Activated CD4-positive, alpha-beta T cell treated with anti-CD3 and anti-CD28 coated beads, Interleukin-2, amount 10 ng/mL, durations not matched to agents 24 days and 14 days (primary cell): ENCODE measurements at places on chromosomes 1 and 21. TPM values are rescaled to one million over a fixed set of nuclear protein-coding genes. Genes with fewer than 3 reads are reported as not detected.

GRCh38 chr1:9907441-9907840, 2.6 kb downstream of the CTNNBIP1 start:
- H3K27ac ChIP-seq = no peak overlapping the region
- H3K4me3 ChIP-seq = no peak overlapping the region
- peaks cover 2% of the 10 kb centered on the region for H3K27me3 ChIP-seq

- peaks cover 84% of the 10 kb centered on the region for H3K4me1 ChIP-seq
- H3K36me3 ChIP-seq = peaks cover 24% of the 10 kb centered on the region
- peak overlapping the region; percentile 99 for H3K27ac ChIP-seq
- H3K4me3 ChIP-seq = peak overlapping the region; percentile 95
- no peaks in the 10 kb centered on the region for H3K27me3 ChIP-seq
- peak; percentile 72 for DNase-seq
Observed at GRCh38 chr1:153544453-153545066, 1.0 kb downstream of the S100A4 start.

DNA sequence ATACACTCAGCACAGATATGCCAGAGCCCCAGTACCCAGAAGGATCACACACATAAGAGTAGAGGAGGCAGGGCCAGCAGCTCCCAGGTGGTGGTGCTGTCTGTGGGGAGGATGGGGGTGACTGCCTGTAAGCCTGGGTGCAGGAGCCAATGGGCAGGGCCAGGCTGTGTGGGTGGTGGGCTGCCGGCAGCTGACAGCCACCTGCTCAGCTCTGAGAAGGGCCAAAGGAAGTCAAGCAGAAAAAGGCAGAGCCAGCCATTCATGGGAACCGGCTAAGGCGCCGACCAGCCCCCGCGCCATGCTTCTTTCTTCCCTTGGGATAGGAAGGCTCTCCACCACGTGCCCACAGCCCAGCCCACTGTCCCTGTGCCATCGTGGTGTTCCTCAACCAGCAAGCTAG, 14.1 kb downstream of the PIK3C2B start:
- no peaks in the 10 kb centered on the region for H3K27me3 ChIP-seq
- no peak for DNase-seq
- no peak overlapping the region for H3K27ac ChIP-seq
- H3K36me3 ChIP-seq = peaks cover 2% of the 10 kb centered on the region

GRCh38 chr1:9731051-9731537, 79.6 kb downstream of the PIK3CD start:
- peaks cover 76% of the 10 kb centered on the region for H3K36me3 ChIP-seq
- H3K27me3 ChIP-seq = no peaks in the 10 kb centered on the region
- H3K4me1 ChIP-seq = peaks cover 36% of the 10 kb centered on the region
- H3K4me3 ChIP-seq = no peak overlapping the region

DNA sequence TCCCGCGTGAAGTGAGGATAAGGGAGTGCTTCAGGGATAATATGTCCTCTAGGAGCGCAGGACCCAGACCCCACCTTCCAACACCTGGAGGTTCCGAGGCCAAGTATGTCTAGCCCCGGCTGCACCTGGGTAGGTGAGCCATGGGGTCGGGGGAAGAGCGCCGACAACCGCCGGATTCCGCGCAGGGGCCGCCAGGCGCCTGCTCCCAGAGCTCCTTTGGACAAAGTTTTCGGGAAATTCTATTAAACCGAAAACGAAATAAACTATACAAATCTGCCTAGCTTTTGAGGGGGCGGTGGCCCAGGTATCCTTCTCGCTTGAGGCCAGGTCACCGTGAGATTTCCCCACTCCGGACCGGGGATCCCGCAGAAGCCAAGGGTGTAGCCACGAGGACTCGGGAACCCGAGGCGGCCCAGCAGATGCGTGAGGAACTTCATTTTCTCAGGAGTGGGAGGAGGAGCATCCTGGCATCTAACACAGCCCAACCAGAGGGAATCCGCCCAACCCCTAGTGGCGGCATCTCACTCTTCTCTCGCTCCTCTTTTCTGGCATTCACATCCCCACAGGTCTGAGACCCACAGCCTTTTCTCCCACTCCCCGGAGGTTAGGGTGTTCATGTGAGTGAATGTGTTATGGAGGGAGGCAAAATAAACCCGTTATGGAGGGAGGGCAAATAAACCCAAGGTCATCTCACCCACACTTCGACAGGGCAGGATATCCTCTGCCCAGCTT, 2.3 kb upstream of the DMRTA2 start:
- peaks cover 16% of the 10 kb centered on the region for H3K36me3 ChIP-seq
- no peak for DNase-seq
- H3K4me3 ChIP-seq = peak overlapping the region; percentile 41
- H3K27ac ChIP-seq = no peak overlapping the region
- peaks cover 33% of the 10 kb centered on the region for H3K4me1 ChIP-seq
- H3K27me3 ChIP-seq = peaks cover 84% of the 10 kb centered on the region

DNA sequence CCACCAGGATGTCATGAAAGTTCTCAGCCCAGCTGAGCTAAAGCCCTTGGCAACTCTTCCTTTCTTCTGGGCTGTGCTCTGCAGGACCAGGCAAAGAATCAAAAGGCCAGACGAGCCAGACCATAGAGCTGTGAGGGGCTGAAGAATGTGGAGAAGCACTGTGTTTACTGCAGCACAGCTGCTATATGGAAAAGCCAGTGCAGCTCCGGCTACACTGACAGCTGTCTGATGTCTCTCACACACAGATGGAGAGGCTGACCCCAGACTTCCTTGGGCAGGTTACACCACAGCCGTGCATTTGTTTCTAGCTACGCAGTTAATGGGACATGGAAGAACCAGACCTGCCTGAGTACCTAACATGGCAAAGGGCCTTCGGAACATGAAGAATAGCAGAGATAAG, 40.3 kb downstream of the CD247 start:
- peaks cover 79% of the 10 kb centered on the region for H3K4me1 ChIP-seq
- H3K27ac ChIP-seq = no peak overlapping the region
- H3K4me3 ChIP-seq = no peak overlapping the region

DNA sequence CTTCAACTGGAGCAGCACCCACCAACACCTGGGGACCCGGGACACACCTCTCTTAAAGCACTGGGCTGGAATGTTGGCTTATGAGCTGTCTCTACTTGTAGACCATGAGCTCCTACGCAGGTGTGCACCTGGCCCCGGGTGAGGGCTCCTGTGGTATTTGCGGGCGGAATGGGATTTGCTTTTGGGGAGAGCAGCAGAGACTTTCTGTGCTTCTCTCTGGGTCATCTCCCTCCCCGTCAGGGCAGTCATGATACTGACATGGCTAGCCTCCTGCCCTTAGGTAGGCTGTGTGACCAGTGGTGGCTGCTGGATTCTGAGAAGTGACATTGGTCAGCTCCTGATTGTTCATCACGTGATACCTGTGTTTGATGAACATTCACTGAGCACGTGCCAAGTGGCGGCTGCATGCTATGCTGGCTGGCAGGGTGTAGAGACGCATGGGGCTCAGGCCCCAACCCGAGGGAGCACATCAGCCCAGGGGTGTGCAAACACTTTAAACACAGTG, 9.0 kb upstream of the ZBTB21 start:
- no peak for DNase-seq
- no peak overlapping the region for H3K4me3 ChIP-seq
- no peaks in the 10 kb centered on the region for H3K4me1 ChIP-seq
- no peaks in the 10 kb centered on the region for H3K36me3 ChIP-seq
- no peak overlapping the region for H3K27ac ChIP-seq

DNA sequence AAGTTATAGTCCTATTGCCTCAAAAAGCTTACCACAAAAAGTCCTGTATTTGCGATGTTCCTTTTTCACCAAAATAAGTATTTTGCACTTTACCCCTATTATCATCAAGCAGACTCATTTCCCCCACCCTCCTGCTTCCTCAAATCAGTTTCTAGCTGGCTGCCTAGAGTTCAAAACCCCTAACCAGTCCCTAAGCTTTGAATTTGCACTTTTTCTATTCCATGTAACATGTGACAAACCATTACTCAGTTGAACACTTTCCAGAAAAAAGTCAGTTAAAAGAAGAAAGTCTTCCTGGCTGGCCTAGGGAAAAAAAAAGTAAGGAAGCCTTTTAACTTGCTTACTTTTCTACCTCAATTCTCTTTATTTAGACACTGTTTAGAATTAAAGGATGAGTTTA, 8.2 kb downstream of the CEP170 start:
- DNase-seq = no peak
- no peaks in the 10 kb centered on the region for H3K27me3 ChIP-seq
- peaks cover 20% of the 10 kb centered on the region for H3K36me3 ChIP-seq
- H3K4me1 ChIP-seq = peaks cover 17% of the 10 kb centered on the region
- no peak overlapping the region for H3K27ac ChIP-seq
- no peak overlapping the region for H3K4me3 ChIP-seq

Gene MAB21L3
- total RNA-seq = not detected in 2 replicates

- no peak overlapping the region for H3K27ac ChIP-seq
- no peaks in the 10 kb centered on the region for H3K36me3 ChIP-seq
- H3K4me3 ChIP-seq = no peak overlapping the region
- no peak for DNase-seq
Observed at GRCh38 chr1:41245659-41246058, 3.6 kb upstream of the SCMH1 start.

- H3K27me3 ChIP-seq = peaks cover 5% of the 10 kb centered on the region
- H3K27ac ChIP-seq = no peak overlapping the region
- peaks cover 5% of the 10 kb centered on the region for H3K4me1 ChIP-seq
- no peak overlapping the region for H3K4me3 ChIP-seq
- H3K36me3 ChIP-seq = peaks cover 4% of the 10 kb centered on the region
- no peak for DNase-seq
Observed at GRCh38 chr1:10451287-10451686, 1.5 kb downstream of the CORT start.

GRCh38 chr1:23528250-23528978, 2.6 kb downstream of the E2F2 start:
- H3K4me3 ChIP-seq = peak overlapping the region; percentile 87
- no peaks in the 10 kb centered on the region for H3K27me3 ChIP-seq
- peaks cover 1% of the 10 kb centered on the region for H3K36me3 ChIP-seq
- peaks cover 71% of the 10 kb centered on the region for H3K4me1 ChIP-seq
- DNase-seq = peak; percentile 94

Gene EFHD2
- 90.5 and 92.3 TPM in 2 replicates for total RNA-seq

DNA sequence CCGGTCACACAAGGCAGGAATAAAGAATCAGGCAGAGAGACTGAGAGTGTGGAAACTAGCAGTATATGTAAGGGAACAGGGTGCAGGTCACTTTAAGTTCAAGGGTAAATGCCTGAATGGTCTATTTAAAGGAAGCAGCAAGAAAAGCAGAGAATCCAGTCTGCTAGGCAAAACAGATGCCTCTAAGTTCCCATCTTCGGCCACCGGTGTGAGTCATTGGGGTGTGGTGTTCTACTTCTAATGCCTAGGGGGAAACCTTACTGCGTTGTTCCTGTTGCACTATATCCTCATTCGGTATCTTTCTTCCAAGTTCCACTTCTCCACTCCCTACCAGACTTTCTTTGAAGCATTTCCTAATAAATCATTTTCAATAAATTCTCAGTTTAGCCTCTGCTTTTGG, 259.9 kb downstream of the HHIPL2 start:
- no peak for DNase-seq
- H3K4me3 ChIP-seq = no peak overlapping the region
- no peak overlapping the region for H3K27ac ChIP-seq
- no peaks in the 10 kb centered on the region for H3K27me3 ChIP-seq
- H3K36me3 ChIP-seq = no peaks in the 10 kb centered on the region

Gene CD1C
- 0.45 and 0.65 TPM in 2 replicates for total RNA-seq

GRCh38 chr1:237416924-237417655, 375.1 kb downstream of the RYR2 start:
- H3K4me3 ChIP-seq = no peak overlapping the region
- no peaks in the 10 kb centered on the region for H3K4me1 ChIP-seq
- H3K36me3 ChIP-seq = no peaks in the 10 kb centered on the region
- H3K27me3 ChIP-seq = no peaks in the 10 kb centered on the region
- no peak overlapping the region for H3K27ac ChIP-seq
- DNase-seq = no peak
